Activated CD4-positive, CD25-positive, alpha-beta regulatory T cell treated with anti-CD3 and anti-CD28 coated beads, Interleukin-2, amount 50 U/mL, for 16 hours (primary cell): ENCODE measurements at places on chromosomes 3 and 15.

GRCh38 chr15:57827971-57828370 lies 121.5 kb downstream of the POLR2M start:
- no peak for DNase-seq

GRCh38 chr15:51094606-51095569 lies at the start of gene TNFAIP8L3:
Gene TNFAIP8L3, minus strand, starts transcription at chr15:51094906. Its CDS starts 311 bp downstream, at chr15:51094595.
- DNase-seq: no peak

DNA sequence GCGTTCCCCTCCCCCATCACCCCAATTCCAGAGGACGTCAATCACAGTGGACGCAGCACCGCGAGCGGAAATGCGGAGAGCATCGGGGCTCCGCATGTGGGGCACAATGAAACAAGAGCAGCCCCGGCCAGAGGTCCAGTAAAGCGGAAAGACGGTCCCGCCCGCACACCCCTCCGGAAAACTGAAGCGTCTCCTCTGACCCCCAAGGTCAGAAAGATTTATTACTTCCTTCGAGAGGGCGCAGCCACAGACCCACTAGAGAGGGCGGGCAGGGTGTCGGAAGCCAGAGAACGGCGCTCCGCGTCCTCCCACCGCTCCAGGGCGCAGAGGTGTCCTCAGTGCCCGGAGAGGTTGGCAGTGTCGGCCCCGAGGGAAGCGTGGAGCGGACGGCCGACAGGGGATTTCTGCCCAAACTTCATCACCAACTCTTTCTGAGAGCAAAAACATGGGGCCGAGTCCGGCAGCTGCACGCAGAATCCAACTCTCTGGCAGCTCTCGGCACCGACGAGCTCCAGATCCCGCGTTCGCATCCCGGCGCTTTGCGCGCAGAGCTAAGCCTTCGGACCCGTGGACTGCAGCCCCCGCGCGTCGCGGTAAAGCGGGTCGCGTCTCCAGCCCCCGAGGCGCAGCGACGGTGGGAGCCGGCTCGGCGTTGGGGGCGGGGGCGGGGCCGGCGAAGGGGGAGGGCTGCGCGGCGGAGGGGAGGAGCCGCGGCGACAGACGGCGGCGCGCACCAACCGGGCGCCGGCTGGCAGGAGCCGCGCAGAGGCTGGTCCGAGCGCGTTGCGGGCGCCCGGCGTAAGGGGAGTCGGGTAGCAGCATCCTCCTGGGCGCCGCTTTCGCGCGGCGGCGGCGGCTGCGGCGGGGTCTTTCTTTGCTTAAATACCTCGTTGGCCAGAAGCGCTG lies at the start of gene CHST2:
Gene CHST2, plus strand, starts transcription at position 763 of the 906 bp plus-strand sequence. CDS start 1,046 bp downstream, outside the sequence.
- DNase-seq: no peak

DNA sequence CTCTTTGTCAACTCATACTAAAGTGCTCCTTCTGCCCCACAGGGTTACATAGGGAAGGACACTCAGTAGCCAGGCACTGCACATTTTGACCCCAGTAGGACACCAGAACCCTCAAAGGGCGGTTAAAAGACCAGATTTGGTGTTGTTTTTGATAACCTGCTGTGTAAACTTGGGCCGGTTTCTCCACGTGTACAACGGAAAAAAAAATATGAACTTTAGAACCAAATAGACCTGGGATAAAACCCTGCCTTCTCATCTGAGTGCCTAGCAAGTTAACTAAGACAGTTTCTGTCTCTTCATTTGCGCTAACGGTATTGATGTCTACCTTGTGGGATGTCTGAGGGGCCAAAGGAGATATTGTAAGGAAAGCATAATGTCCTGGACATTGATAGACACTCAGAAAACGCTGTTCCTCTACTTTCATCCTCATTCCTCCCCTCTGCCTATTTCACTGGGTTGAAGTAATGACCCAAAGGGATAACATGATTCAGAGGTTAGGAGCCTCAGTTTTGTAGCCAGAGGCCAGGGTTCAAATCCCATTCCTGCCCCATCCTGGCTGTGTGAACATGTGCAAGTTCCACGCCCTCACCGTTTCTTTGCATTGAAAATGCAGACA lies 155.9 kb upstream of the LPP start:
- no peak for DNase-seq

DNA sequence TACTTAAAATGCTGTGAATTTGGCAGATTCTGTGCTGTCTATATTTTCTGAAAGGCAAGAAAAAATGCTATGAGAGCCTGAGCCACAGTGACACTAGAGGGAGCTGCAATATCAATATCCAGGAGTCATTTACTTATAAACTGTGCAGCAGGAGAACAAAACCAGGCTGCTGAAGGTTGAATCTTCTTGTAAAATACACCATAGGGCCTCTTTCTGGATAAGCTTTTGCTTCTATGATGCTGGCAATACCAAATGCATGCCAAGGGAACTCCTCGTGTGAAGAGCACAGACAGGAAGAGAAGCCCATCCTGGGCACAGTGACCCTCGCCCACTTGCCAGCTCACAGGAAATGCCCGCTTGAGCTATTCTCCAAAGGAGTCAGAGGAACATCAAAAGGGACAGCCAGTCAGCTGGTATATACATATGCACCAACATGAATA lies 48.0 kb upstream of the TSPAN3 start:
- DNase-seq: no peak
